DND-41 (cell line): ENCODE measurements at places on chromosomes 7 and 10.
A peak's percentile ranks its signal among the peaks of the same experiment; 100 is the strongest.

GRCh38 chr7:108335269-108335918 is 120.8 kb downstream of the NRCAM start:
- DNase-seq: no peak

DNA sequence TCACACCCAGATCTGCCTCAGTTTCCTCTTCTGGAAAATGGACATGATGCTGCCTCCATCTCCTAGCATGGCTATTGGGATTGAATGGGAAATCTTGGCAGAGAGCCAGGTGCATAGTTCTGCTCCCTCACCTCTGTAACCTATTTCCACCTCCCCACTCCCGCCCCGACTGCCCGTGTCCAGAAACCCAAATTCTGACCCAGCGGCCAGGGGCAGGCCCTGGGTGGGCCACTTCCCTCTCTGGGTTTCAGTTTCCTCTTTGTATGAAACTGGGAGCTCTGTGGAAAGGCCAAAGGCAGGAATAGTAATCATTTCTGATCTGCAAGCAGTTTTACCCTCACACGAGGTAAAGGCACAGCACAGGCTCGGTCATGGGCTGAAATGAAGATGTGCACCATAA is 74.1 kb upstream of the DUSP5 start:
- no peak for DNase-seq

- DNase-seq: no peak
These were observed 17.3 kb downstream of the GET4 start for GRCh38 chr7:893686-894085.

- no peak for DNase-seq
These were observed 226.9 kb downstream of the GLRX3 start for GRCh38 chr10:130363051-130363450.

DNA sequence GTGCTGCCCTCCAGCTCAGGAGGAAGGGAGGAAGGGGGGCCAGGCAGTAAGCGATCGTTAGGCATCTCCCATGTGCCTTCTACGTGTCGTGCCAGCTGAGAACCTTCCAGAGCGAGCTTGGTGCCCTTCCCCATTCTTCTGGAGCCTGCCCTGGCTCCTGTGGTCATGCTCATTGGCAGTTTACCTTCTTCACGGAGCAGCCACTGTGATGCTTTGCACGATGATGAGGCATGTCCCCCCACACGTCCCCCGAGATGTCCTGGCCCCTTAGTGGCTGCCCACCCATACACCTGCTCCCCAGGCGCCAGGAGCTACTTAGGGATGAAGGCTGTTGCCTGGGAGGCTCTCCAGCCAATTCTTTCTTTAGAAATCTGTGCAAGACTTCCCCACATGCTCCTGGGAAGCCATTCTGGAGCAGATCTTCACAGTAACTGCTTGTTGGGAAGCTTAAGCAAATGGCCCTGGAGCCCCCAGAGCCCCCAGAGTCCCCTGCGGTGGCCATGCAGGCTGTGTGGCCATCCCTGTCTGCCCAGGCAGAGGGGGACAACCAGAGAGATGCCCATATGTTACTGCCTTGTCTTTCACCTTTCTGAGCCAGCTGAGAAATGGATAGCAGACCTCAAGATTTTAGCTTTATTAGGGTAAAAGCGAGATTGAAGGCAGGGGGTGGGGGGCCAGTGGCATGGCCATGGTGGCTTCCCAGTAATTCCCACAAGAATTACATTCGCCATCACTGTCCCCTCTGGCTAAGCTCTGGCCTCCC is 199.0 kb downstream of the EBF3 start:
- no peak for DNase-seq

GRCh38 chr7:23788843-23789242 is 78.8 kb downstream of the STK31 start:
- DNase-seq: no peak

- no peak for DNase-seq
These were observed 1122.2 kb upstream of the CELF2 start for GRCh38 chr10:9895453-9895852.

GRCh38 chr7:127968547-127968946 is 62.7 kb downstream of the LRRC4 start:
- no peak for DNase-seq

- no peak for DNase-seq
These were observed 247.0 kb downstream of the SORCS1 start for GRCh38 chr10:106917452-106918055.

DNA sequence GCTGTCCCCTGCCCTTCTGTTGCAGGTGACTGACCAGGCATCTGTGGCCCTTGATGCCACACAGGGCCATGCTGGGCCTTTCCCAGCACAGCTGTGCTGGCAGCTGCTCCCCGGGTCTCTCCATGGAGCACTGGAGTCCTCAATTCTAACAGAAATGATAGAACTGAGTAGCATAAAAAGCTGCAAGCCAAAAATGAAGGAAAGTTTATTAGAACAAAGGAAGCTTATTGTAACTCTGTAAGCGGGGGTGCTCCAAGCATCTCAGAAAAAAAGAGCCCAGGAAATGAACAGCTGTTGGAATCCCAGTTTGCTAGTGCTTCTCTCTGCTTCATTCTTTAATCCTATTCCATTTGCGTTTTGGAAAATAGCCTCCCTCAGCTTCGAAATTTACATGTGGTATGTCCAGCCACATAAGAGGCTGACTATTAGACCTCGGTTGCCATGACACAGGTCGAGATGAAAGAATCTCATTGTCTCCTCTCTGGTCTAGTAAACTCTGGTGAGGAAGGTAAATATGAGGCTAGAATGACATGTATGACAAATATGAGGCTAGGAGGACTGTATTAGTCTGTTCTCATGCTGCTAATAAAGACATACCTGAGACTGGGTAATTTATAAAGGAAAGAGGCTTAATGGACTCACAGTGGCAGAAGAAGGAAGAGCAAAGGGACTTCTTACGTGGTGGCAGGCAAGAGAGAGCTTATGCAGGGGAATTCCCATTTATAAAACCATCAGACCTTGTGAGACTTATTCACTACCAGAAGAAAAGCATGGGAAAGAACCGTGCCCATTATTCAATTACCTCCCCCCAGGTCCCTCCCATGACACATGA is 23.7 kb downstream of the EPDR1 start:
- no peak for DNase-seq

DNA sequence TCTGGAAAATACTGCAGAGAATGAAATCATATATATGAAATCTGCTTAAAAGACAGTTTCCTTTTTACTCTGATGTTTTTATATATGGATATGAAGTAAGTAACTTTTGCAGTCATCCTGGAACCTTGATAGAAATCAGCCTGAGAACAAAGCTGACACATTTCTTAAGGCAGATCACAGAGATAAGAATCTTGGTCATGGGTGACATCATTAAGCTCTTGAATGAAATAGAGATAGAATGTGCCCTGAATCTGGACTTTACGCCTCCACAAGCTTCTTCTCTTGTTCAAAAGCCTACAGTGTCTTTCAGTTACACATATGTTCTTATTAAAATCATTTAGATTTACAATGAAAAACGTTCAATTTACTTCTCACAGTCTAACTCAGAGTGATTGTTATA is 319.1 kb upstream of the CNTNAP2 start:
- no peak for DNase-seq

DNA sequence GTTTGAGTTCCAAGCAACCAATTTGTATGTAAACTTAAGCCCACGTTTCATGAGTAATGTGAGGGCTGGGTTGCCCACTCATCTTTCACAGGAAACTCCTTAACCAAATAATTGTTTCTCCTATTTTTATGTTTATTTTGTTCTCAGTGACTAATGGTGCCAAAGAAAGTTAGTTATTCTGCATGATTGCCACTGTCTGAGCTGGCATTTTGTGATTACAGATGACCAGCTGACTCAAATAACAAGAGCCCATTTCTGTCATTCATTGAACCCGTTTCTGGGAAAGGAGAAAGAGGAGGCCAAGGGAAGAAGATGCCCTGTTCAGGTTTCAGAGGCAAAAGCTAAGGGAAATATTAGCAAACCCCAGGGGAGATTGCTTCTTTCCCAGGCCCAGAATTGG is 186.9 kb upstream of the MYO3A start:
- no peak for DNase-seq

DNA sequence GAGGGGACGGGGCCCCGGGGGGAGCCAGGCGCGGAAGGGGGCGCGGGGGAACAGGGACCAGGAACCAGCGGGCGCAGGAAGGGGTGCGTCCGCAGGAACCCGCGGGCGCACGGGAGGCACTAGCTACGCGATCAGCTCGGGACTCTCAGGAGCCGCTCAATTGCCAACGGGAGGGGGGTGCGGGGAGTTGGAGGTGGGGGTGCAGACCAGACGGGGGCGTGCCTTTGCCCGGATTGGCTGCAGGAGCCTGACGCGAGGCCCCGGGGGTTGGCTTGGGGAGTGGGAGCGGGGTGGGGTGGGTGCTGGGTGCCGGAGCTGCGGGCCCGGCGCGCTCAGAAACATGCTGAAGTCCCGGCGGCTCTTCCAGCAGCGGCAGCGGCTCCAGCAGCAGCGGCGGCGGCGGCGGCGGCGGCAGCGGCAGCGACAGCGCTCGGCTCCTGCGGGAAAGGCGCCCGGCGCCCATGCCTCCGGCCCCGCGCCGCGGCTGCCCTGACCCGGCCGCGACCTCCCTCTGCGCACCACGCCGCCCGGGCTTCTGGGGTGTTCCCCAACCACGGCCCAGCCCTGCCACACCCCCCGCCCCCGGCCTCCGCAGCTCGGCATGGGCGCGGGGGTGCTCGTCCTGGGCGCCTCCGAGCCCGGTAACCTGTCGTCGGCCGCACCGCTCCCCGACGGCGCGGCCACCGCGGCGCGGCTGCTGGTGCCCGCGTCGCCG is at the start of gene ADRB1:
ADRB1 (plus strand) TSS at position 335 of the 715 bp plus-strand sequence; CDS start at position 602, 267 bp downstream.
- DNase-seq: peak; percentile 95

DNA sequence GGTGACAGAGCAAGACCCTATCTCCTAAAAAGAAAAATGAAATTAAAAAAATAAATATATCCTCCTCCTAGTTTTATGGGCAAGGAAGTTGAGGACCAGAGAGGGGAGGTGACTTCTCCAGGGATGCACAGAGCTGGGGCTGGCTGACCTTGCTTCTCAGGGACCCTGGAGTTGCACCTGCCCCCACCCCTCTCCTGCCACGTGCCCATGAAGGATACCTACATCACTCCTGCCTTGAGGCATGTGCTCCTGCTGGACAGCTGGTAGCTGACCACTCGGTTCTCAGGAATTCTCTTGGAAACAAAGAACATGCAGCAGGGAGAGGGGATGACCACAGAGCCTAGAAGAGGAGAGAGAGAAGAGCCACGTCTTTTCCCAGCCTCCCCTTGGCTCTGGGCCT is 522 bp downstream of the CCL24 start:
- DNase-seq: no peak

DNA sequence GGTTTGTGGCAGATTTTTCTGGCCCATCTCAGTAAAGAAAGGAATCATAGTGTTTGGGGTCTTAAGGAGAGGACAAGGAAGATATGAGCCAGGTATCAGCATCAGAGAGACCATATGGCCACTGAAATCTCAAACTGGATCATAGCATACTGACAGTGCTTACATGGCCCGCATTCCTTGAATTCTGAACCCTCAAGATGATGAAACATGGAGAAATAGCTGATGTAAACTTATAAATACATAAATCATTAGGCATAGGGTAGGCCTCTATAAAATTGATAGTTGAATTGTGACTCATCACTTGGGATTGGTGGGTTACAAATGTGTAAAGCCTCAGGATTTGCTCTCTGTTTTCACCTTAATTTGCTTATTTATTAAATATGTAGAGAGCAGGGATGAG is 688.5 kb downstream of the CNTNAP2 start:
- DNase-seq: no peak

GRCh38 chr7:27914409-27914808 is 174.4 kb downstream of the TAX1BP1 start:
- DNase-seq: no peak

DNA sequence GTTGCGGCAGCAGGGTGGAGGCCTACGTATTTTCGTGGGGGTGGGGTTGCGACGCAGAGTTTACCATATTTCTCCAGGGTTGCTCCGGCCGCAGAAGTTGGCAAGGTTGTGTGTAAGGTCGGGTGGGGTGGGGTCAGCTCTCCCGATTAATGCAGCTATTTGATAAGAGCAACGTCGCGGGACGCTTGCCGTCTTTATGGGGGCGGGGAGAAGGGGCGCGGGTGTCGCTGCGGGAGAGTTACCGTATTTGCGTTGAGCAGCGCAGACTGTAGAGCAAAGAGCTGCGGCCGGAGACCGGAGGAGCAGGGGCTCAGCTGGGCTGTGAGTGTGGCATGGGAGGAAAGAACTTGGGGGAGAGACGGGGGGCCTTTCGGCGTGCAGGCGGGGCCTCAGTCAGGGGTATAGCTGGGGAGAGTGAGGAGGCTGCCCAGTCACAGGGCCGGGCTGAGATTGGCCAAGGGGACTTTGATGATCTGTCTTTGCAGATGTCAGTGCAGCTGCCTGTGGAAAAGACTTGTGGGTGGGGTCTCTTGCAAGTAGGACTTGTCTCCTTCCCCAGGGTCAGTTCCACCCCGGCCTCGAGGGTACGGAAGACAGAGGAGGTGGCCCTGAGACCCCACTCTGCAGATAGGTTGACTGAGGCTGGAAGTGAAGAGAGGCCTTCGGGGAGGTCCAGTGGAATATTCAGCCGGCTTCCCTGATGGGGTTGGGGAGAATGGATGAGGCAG is 26.6 kb downstream of the ZNF775 start:
- DNase-seq: no peak

DNA sequence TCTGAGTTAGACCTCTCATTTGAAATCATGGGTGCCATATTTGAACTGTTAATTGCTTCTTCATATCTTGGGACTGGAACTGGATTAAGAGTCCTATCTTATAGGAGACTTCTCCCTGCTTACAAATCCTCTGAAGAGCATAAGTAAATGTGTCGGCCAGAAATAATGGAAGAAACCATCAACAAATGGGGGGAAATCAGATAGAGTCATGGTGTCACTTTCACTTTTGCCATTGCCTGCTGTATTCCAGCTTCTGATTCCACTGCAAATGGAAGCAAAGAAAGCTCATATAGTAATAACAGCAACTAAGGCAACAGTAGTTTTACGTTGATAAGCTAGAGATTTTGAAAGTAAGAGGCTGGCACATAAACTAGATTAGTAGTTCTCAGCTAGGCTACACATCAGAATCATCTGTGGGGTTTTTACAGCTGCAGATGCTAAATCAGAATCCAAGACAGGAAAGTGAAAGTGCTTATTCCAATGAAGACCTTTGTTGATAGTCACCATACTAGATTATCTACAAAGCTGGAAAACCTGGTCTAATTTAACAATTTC is 12.3 kb upstream of the CRPPA start:
- no peak for DNase-seq

- DNase-seq: no peak
These were observed 28.6 kb downstream of the TCERG1L start for GRCh38 chr10:131282961-131283360.
